Testis (tissue), 5 donors: ENCODE measurements at places on chromosomes 1 and 21.

DNA sequence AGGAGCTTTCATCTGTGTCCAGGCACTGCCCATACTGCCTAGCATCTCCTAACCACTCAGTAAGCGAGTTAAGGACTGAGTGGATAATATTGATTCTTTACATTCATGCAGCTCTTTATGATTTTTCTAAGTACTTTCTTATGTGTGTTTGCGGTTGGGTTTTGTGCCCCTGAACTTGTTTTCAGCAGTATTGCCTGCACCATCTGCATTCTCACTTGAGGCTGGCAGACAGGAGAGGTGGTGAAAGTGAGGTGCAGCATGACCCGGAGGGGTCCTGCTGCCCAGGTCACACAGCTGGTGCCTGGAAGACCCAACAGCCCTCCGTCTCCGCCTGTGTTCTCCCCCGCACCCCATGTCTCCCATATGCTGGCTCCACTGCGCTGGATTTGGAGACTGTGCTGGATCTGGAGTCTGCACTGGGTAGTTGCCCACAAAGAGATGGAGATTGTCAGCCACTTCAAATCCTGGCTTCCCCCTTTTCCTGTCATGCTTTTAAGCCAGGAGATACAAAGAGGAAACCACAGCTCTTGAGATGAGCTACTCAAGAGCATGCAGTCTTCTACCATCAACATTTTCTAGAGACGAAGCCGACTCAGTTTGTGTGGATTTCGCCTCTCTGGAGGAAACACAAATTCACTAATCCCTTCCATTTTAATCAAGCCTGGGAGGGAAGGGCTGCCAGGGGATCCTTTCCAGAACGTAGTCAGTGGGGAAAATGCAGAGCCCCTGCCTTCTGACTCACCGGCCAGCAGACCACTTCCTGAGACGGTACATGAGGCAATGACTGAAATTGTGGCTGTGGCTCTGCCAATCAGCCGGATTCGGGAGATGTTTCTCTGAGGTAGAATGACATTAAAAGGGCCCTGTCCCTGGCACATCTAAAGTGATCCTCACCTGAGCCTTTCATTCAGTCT lies 71.7 kb upstream of the ANGPTL1 start:
- DNase-seq, result no peak

DNA sequence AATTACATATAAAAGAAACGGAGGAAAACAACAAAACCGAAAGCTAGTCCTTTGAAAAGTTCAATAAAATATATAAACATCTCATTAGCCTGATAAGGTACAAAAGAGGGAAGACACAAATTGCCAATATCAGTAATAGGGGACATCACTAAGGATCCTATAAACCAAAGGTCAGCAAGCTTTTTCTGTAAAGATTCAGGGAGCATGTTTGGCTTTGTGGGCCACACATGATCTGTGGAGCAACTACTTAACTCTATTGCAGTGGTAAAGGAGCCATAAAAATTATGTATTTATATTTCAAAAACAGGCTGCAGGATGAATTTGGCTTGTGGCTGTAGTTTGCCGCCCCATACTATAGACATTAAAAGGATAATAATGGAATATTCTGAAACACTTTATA lies 5.5 kb upstream of the NSUN4 start:
- no peak for DNase-seq

DNA sequence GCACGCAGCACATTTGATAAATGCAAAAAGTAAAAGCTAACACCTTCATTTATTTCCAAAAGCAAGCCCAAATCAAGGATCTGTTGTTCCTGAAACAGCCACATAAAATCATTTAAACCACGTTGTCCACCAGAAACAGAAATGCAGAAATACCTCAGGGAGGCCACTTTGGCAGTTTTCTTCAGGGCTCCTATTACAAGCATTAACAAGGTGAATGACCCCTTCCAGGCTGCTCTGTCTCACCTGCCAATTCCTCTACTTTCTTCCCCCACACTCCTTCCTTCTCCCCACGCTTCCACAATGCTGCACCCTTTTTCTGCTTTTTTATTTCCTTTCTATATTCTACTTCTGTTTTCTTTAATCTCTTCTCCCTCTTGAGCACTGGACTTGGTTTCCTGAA lies 55.0 kb upstream of the PTGFRN start:
- DNase-seq, result no peak

DNA sequence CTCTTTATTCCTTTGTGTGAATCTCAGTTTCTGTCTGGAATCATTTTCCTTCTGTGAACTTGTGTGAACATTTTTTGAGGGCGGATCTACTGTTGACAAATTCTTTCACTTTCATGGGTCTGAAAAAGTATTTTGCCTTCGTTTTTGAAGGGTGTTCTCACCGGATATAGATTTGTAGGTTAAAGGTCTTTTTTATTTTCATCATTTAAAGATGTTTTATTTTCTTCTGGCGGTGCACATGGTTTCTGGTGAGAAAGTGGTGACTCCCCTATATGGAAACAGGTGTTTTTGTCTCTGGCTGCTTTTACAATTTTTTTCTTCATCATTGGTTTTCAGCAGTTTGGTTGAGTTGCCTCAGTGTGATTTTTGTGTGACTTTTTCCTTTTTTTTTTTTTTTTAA lies 94.9 kb downstream of the DYRK1A start:
- DNase-seq, result no peak

DNA sequence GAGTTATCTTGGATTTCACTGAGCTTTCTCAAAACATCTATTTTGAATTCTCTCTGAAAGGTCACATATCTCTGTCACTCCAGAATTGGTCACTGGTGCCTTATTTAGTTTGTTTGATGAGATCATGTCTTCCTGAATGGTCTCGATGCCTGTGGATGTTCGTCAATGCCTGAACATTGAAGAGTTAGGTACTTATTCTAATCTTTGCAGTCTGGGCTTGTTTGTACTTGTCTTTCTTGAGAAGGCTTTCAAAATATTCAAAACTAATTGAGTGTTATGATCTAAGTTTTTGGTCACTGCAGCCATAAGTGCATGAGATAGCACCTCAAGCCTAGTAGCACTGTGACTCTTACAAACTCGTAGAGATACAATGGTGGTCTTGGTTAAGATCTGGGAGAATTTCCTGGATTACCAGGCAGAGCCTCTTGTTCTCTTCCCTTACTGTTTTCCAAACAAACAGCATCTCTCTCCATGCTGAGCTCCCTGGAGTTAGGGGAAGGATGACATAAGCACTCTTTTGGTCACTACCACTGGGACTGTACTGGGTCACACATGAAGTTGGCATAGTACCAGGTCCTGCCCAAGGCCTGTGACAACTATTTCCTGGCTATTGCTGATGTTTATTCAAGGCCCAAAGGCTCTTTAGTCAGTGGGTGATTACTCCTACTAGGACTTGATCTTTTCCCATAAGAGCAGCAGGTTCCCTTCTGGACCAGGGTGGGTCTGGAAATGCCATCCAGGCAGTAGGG lies 25.6 kb downstream of the SLC22A15 start:
- no peak for DNase-seq

DNA sequence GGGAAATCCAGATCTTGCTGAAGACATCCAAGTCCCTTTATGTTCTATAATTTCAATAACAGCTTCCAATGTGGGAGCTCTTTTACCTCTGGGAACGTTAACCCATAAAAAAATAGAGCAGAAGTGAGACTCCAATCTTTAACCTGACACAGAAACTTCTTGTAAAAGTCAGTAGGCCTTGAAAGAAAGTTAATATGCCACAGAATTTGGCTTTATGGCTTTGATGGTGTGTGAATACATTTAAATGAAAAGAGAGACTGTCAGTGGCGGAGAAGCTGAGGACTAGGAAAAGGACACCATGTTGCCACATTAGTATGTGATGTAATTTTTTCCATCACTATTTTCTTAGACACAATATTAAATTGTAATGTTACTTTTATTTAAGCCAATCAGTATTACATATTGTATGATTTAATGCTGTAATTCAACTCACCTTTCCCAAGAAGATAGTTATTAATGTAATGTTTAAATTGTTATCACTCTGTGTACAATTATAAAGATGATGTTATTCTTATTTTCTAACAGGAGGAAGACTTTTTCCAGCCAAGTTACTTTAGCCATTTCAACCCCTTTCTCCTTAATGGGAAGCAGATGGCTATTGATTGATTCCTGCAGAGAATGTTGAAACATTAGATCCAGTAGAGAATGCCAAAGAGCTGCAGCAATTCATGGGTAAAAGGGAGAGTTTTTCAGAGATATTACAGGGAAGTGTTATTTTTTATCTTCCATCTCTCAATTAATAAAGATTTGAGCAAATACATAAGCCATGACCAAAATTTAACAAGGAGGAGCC lies 17.5 kb upstream of the CLDN8 start:
- no peak for DNase-seq

- DNase-seq, result no peak
These were observed 15.5 kb upstream of the DISC1 start for GRCh38 chr1:231611111-231611510.

- no peak for DNase-seq
These were observed 376 bp downstream of the AVPR1B start for GRCh38 chr1:206116873-206117150.
